NAMALWA (cell line): ENCODE measurements at places on chromosomes 11 and 22.

GRCh38 chr11:37105427-37105826, 507.4 kb upstream of the RAG2 start:
- no peak for DNase-seq

DNA sequence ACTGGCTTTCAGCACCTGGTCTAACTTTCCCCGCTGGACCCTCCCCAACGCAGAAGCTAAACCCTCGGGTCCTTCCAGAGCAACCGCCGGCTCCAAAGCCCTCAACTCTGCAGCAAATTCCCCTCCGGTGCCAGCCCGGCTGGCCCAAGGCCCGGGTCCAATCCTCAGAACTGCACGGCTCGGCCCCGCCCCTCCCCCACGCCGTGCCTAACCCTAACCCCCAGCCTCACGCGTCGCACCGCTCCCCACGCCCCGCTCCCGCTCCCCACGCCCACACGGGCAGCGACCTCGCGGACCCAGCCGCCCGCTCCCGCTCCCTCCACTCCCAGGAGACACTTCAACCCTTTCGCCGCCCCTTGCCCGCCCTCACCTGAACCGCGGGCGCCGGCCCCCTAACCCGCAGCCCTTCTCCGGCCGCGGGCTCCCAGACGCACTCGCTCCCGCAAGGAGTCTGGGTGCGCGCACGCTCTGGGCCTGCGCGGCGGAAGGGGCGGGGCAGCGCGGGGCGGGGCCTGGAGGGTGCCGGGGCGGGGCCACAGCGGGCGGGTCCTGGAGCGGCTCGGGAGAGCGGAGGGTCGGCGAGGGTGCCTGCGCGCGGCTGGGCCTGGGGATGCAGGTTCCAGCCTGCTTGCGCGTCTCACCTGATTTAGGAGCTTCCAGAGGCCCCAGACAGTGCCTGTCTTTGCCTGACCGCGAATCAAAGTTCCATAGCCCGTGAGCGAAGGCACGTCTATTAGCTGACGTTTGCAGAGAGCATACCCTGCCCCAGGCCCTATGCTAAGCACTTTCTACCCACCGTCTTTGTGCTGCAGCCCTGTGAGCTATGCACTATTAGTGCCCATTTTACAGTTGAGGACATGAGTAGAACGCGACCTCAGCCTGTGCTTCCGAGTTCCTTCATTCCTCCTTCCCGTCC, at the start of gene NFRKB:
Gene NFRKB (minus strand): TSS at position 453 of the 916 bp plus-strand sequence. CDS start 2,729 bp downstream, outside the sequence.
- peak; percentile 87 for DNase-seq

- no peak for DNase-seq
Observed at GRCh38 chr11:60281485-60281884, 1.0 kb downstream of the MS4A4A start.

DNA sequence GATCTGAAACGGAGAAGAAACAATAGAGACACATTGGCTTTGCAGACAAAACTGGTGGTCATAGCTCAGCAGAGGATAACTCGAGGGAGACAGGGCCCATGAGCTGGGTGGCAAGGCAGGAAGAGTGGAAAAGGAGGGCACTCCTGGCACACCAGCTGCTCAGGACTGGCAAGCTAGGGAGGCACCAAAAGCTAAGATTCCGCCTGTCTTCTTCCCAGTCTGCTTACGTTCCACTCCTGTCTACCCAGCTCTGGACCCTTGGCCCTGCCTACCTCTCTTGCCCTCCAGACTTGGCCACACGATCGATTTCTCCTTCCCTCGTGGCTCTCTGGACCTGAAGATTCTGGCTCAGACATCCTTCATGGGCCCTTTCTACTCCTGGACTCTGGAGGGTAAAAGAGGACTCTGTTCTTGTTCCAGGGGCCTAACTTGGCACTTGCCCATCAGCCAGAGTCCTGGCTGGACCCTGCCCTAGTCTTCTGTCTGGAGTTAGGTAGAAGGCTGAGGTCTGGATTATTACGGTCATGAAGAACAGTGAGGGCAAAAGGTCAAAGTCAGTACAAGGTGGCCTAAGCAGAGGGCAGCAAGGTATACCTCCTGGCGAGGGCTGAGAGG, 115.2 kb upstream of the PITPNB start:
- no peak for DNase-seq

DNA sequence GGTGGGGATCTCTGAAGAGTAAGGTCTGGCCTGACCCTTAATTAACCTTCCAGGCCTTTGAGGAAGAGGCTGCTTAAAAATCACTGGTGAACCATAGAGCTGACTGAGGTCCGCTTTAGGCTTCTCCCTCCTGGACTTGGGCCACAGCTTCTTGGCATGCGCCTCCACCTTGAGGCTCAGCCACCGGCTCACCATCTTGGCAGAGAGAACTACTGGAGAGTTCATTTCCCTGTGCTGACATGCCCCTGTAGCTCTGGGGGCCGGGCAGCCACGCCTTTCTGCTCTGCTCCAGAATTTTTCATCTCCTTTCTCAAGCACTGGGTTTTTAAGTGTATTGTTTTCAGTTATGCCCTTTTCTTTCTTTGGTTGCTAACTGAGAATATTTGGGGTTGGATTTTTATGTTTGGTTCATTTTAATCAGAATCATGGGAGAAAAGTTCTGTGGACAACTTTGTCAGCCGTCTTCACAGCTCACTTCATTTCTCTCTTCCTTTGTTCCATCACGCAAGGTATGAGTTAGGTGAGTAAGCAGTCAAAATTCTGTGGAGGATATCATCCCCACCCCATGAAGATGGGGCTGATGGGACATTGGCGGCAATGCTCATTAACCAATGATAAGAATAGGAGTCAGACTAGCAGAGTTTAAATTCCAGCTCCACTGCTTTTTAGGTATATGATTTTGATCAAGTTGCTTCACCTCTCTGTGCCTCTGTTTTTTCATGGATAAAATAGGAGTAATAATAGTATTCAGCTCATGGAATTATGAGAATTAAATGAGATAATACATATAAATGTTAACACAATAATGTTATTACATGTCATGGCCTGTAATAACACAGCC, 103.9 kb downstream of the DBX1 start:
- no peak for DNase-seq
